NCI-H2081 (cell line): ENCODE measurements at places on chromosomes 6 and 20.

- DNase-seq: peak; percentile 95
Measured at GRCh38 chr20:49381558-49382493, 100.6 kb downstream of the KCNB1 start.

GRCh38 chr6:116106146-116106545 is 5.5 kb downstream of the NT5DC1 start:
- DNase-seq: no peak

DNA sequence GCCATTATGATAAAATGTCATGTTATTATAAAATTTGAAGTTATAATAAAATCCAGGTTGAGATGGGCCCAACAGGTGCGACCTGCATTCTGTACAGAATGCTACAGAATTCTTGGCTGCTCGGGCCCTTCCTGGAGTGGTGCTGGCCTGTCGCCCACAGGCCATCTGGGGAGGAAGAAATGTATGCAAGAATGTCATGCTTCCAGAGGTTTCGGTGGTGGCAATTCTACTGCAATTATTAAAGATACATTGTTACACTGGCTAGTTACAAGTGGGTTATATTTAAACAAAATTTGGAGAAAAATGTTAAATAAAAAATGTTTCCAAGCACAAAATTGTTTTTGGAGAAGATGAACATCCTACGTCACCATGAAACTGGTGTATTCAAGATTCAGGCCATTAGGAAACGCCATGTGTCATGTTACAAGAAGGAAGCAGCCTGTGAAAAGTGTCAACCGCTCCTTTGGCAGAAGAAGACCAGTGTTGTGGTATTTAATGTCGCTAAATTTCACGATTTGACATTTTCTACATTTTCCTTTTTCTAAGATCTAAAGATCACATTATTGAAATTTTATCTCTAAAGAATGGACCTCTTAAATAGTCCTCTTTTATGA is 7.1 kb downstream of the RAMACL start:
- DNase-seq: no peak

- peak; percentile 70 for DNase-seq
Measured at GRCh38 chr6:15948930-15949900, 179.7 kb upstream of the MYLIP start.

GRCh38 chr6:98230250-98230649 is 604.1 kb upstream of the POU3F2 start:
- DNase-seq: peak; percentile 14

GRCh38 chr6:164693944-164694343 is 615.5 kb downstream of the C6orf118 start:
- DNase-seq: peak; percentile 12

DNA sequence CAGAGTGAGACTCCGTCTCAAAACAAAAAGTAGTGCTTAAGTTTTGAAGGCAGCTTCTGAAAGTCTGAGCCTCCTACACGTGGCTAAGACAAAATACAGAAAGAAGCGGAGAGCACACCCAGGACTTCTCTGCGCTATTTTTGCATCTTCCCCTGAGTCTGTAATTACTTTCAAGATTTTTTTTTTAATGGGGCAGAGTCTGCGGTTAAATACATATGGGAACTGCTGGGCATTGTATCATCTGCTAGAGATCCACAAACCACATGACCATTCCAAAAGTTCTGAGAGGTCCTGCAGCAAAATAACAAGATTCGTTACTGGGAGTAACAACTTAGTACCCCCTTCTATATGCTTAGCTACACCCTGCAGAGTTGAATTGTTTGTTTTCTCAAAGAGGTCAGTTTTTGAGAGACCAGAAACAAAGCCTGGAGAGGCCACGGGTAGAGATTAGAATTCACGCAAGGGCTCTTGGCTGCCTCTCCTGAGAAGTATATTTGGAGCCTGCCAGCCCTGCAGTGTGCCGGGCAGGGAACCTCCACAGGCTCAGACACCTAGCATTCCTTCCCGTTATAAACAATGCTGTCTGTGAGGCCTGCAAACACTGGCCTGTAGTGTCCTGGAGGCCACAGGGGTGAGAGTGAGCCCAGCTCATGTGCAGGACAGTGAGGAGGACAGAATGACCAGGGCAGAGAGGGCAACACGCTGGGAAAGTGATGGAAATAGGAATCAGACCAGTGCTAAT is 48.2 kb upstream of the FAM50B start:
- no peak for DNase-seq

DNA sequence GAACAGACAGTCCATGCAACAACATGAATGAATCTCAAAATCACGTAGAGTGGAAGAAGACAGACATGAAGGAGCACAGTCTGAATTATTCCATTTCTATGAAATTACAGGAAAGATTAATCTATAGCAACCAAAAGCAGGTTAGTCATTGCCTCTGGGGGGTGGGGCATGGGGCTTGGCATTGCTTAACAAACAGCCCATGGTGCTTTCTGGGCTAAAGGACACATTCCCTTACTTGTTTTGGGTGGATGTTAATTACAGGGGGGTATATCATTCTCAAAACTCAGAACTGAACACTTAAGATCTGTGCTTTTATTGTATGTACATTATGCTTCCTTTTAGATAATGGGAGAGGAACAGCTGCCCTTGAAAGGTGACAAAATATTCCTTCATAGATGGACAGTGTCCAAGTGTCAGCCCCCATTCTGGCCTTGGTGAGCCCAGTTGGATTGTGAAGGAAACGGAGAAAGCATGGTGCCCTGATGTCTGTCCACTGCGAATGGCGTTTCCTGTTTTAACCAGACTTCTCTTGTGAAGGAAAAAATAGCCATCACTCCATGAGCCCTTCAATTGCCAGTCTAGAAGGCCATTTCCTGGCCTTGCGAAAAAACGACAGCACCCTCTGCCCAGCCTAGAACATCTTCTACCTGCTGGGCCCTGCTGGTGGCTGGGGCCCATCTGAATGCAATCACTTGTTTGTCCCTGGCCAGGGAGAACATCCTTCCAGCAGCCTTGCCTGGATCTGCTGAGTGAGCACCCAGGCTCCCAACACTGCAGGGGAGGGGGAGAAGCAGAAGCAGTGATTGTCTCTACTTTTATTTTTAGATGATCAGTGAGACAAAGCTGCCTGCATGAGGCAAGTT is 179.7 kb downstream of the BCAS1 start:
- no peak for DNase-seq

DNA sequence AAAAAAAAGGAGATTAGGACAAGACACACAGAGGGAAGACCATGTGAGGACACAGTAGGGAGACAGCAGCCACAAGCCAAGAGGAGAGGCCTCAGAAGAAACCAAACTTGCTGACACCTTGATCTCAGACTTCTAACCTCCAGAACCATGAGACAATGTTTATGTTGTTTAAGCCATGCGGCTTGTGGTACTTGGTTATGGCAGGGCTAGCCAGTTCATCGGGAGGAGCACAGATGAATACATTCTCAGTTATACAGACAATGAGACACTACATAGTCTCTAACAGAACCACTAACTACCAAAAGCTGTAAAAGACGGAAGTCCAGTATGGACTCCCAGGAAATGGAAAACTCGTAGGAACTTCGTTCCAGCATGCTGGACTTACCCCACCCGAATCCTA is 116.8 kb downstream of the MBOAT1 start:
- DNase-seq: no peak

DNA sequence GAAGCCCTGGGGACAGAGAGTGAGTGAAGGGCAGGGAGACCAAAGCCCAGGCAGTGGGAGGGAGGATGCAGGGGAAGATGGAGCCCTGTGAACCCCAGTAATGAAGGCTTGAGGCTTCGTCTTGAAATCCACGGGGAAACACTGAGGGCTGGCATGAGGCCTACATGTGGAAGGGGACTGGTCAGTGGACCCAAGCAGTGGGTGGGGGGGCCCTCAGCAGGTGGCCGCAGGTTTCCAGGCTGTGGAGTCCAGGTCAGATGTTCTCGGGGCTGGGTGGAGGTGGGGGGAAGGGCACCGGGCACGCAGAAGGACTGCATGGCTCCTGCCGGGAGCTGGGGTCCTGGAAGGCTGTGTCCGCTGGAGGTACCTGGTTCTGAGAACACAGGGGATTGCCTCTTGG is 2.7 kb upstream of the CD93 start:
- no peak for DNase-seq

- no peak for DNase-seq
Measured at GRCh38 chr6:37488476-37488875, 11.2 kb downstream of the CCDC167 start.

GRCh38 chr6:8075704-8076103 is 11.5 kb upstream of the BLOC1S5 start:
- no peak for DNase-seq

GRCh38 chr6:137717074-137718073 is 149.7 kb upstream of the TNFAIP3 start:
- DNase-seq: peak; percentile 31
